ENCODE measurements at places on chromosomes 12 and 14.

GRCh38 chr14:63499701-63500250 is 43.4 kb downstream of the PPP2R5E start:
- no peak for DNase-seq

DNA sequence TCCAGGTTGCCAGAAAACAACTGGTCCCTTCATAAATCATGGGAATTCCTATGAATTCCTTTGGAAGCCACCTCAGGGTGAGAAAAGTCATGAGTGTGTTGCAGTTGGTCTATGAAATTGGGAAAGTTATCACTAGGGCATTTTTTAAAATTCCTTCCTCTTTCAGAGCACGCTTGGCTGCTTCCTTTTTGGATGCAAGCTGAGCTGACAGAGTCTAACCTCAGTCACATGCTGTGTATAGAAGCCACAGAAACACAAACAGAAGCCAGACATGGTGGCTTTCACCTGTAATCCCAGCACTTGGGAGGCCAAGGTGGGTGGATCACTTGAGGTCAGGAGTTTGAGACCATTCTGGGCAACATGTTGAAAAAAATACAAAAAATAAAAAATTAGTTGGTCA is 21.7 kb upstream of the HELB start:
- no peak for DNase-seq

- DNase-seq: no peak
These were observed 167.9 kb downstream of the PRKD1 start for GRCh38 chr14:29759521-29760340.

- no peak for DNase-seq
These were observed 5.8 kb downstream of the LDHB start for GRCh38 chr12:21651821-21652220.

GRCh38 chr12:2976581-2976996 is 17.4 kb downstream of the TEAD4 start:
- DNase-seq: no peak

- no peak for DNase-seq
These were observed 42.0 kb downstream of the NCOR2 start for GRCh38 chr12:124525455-124525854.

- DNase-seq: no peak
These were observed 34.9 kb upstream of the EML1 start for GRCh38 chr14:99758121-99758821.

GRCh38 chr12:46998811-46999368 is 80.5 kb upstream of the PCED1B start:
- no peak for DNase-seq

GRCh38 chr12:114011711-114012110 is 45.6 kb upstream of the RBM19 start:
- DNase-seq: no peak

- DNase-seq: no peak
These were observed 40.6 kb upstream of the MEG3 start for GRCh38 chr14:100785338-100785615.

Measured in COR-L47 (cell line).